Karpas-422 (cell line): ENCODE measurements at places on chromosomes 4 and X. TPM values are rescaled to one million over a fixed set of nuclear protein-coding genes. Genes with fewer than 3 reads are reported as not detected.

GRCh38 chr4:27407616-27408015 lies 547.0 kb downstream of the STIM2 start:
- no peak for DNase-seq
- no peaks in the 10 kb centered on the region for H3K36me3 ChIP-seq
- H3K27ac ChIP-seq = no peak overlapping the region
- no peak overlapping the region for H3K4me3 ChIP-seq

- no peaks in the 10 kb centered on the region for H3K27me3 ChIP-seq
- no peak overlapping the region for H3K27ac ChIP-seq
- no peaks in the 10 kb centered on the region for H3K4me1 ChIP-seq
- DNase-seq = no peak
- no peaks in the 10 kb centered on the region for H3K36me3 ChIP-seq
Measured at GRCh38 chr4:162485486-162485885, 321.7 kb upstream of the FSTL5 start.

- no peak overlapping the region for H3K27ac ChIP-seq
- DNase-seq = peak; percentile 43
- no peak overlapping the region for H3K4me3 ChIP-seq
- no peaks in the 10 kb centered on the region for H3K4me1 ChIP-seq
- H3K36me3 ChIP-seq = no peaks in the 10 kb centered on the region
- no peaks in the 10 kb centered on the region for H3K27me3 ChIP-seq
Measured at GRCh38 chrX:127038065-127038464, 218.5 kb downstream of the PRR32 start.

GRCh38 chr4:3253808-3254207 lies 4.8 kb downstream of the MSANTD1 start:
- H3K27me3 ChIP-seq = no peaks in the 10 kb centered on the region
- no peaks in the 10 kb centered on the region for H3K36me3 ChIP-seq
- H3K4me3 ChIP-seq = no peak overlapping the region
- no peak for DNase-seq

- H3K4me1 ChIP-seq = no peaks in the 10 kb centered on the region
- H3K36me3 ChIP-seq = no peaks in the 10 kb centered on the region
- H3K27me3 ChIP-seq = no peaks in the 10 kb centered on the region
- no peak overlapping the region for H3K27ac ChIP-seq
- no peak for DNase-seq
Measured at GRCh38 chrX:68934421-68934820, 105.6 kb downstream of the EFNB1 start.

DNA sequence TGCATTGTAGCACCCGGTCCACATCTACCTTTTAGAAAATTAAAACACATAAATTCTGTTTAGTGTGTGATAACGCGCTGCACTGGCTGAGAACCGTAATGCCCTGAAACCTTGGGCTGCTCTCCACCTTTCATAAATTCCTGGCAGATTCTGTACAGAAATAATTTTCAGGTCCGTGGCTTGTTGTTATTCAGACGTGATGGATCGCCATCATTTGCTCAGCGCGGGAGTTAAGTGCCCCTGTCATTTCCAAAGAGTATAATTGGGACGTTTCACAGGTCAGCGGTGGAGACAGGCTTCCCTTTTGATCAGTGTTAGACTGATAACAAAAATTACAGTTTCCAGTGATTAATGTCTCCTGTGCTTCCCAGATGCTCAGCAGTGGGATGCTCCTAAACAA lies 16.5 kb downstream of the UVSSA start:
- no peak overlapping the region for H3K27ac ChIP-seq
- no peak overlapping the region for H3K4me3 ChIP-seq
- H3K27me3 ChIP-seq = no peaks in the 10 kb centered on the region

SPANXB1 gene
- not detected in 2 replicates for total RNA-seq

GRCh38 chrX:77640702-77641101 lies 145.3 kb downstream of the ATRX start:
- H3K36me3 ChIP-seq = peaks cover 8% of the 10 kb centered on the region; the same call in 1 of the 2 replicates
- no peaks in the 10 kb centered on the region for H3K4me1 ChIP-seq
- H3K27me3 ChIP-seq = no peaks in the 10 kb centered on the region
- no peak for DNase-seq
- no peak overlapping the region for H3K27ac ChIP-seq

DNA sequence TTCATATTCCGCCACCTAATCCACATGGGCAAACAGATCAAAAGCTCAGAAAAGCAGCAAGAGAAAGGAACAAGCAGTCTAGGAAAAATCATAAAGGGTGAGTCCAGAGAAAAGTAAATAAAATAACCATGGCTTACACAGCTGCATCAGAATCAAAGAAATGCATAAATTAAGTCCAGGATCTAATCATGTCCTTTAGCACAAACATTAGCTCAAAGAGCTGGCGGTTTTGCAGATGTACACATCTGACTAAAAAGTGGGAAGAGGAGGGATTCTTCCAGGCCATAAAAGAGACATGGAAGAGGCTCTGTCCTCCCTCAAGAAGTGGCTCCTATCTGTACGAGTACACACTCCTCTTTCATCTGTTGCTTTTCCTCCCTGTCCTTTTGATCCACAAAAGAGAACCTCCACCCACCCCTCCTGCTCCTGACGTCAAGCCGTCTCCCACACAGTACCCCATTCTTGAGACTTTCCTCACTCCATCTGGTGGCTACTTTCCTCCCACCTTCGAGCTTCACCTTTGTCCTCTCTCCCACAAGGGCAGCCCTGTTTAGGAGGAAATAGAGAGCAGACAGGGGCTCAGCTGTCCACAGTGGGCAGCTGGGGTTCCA lies 92.5 kb downstream of the RASL11B start:
- H3K27ac ChIP-seq = no peak overlapping the region
- no peak overlapping the region for H3K4me3 ChIP-seq
- H3K27me3 ChIP-seq = no peaks in the 10 kb centered on the region
- H3K36me3 ChIP-seq = no peaks in the 10 kb centered on the region

DNA sequence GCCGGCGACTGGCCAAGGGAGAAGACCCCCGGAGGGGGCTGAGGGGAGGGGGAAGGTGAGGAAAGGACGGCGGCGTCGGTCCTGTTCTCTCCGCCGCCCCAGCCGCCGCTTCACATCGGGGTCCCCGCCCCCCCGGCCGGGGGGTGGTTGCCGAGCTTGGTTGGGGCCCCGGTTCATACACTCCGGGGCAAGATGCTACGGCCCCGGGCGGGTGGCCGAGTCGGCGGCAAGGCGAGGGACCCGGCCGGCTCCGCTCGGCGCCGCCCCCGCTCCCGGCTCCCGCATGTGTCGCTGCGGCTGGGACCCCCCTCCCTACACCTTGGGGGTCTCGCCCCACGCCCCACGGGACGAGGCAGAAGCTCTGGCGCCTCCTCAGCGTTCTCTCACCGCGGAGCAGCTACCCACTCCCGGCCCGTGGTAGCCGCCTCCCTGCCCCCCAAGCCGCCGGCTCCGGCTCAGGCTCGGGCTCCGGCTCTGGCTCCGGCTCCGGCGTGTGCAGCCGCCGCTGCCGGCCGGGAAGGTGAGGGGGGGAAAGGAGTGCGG lies 461 bp downstream of the FBXW7 start:
- no peaks in the 10 kb centered on the region for H3K27me3 ChIP-seq
- peak; percentile 60 for DNase-seq
- peak overlapping the region; percentile 92 for H3K4me3 ChIP-seq
- peaks cover 44% of the 10 kb centered on the region for H3K4me1 ChIP-seq
- H3K36me3 ChIP-seq = peaks cover 14% of the 10 kb centered on the region; the same call in 1 of the 2 replicates

DNA sequence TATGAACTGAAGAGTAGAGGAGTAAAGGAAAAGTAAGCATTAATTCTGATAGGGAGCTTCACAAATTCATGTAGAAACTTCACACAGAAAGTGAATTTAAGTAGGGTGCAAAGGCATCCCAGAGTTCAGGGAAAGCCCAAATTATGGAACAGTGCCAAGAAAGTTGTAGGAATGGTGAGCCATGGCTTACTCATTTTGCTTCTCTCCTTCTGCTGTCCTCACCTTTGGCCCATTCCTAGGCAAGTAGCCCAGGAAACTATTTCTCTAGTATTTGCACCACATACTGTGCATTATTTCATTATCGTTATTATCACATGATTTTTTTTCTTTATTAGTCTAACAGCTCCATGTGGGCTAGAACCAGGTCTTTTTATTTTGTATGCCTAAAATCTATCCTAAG lies 34.9 kb upstream of the IL1RAPL1 start:
- no peak overlapping the region for H3K27ac ChIP-seq
- H3K27me3 ChIP-seq = no peaks in the 10 kb centered on the region
- H3K4me1 ChIP-seq = no peaks in the 10 kb centered on the region
- H3K36me3 ChIP-seq = no peaks in the 10 kb centered on the region

DNA sequence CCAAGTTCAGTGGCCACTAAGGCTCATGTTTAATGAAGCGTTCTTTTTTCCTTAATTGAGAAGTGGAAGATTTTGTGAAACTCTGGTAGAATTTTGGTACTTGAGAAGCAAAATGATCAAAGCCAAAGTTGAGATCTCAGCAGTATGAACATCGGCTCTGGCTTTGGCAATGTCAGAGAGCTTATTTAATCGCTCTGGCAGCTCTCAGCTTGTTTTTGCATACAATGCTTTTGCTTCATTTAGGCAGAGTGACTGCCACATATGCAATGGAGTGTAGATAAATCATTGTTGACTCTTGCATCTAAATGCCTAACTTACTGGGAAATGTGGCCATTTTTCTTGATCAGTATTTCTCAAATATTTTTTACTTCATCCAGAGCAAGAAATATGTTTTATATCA lies 135.7 kb downstream of the AASDH start:
- no peak for DNase-seq
- no peak overlapping the region for H3K27ac ChIP-seq
- H3K4me1 ChIP-seq = no peaks in the 10 kb centered on the region
- no peaks in the 10 kb centered on the region for H3K27me3 ChIP-seq
